ENCODE measurements at places on chromosomes 4 and X.

- DNase-seq: no peak
Measured at GRCh38 chr4:113476800-113477199, 284.7 kb downstream of the CAMK2D start.

- no peak for DNase-seq
Measured at GRCh38 chr4:107531927-107532326, 188.1 kb downstream of the PAPSS1 start.

- no peak for DNase-seq
Measured at GRCh38 chr4:127730142-127730913, at the start of gene SLC25A31. SLC25A31 (plus strand) TSS chr4:127730400; CDS start chr4:127730546, 146 bp downstream.

DNA sequence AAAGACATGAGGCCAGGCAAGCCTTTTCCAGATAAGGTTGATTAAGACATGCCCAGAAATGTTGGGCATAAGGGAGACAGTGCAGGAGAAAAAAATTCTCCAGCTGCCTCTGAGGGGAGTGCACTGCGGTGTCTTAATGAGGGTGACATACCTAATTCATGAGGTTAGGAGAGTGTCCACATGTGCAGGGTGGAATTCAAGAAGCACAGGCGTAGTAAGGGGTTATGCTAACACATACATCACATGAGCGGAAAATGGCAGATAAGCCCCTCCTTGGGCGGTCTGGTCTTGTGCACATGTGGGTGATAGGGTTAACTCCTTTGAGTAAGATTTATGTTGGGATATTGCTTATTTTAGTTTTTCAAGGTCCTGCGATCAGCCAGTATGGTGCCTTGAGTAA is 122.4 kb downstream of the PHKA2 start:
- DNase-seq: no peak

GRCh38 chr4:71382900-71383560 is 44.2 kb downstream of the SLC4A4 start:
- no peak for DNase-seq

- DNase-seq: no peak
Measured at GRCh38 chr4:4541040-4541631, 712 bp downstream of the STX18 start.

DNA sequence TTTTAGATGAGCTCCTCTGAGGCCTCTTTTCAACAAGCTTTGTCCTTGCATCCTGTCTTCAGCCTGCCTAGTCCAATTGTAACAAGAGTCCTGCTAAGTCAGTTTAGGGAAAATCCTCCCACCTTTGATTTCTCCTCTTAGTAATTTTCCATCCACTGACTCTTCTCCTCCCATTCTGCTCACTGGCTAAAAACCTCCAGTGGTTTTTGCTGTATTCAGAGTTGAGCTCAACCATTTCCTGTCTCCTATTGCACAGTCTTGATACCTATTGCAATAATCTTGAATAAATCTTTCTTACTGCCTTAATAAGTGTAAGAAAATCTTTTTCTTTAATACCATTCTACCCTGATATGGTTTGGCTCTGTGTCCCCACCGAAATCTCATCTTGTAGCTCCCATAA is 117.8 kb upstream of the ENPP6 start:
- DNase-seq: no peak

DNA sequence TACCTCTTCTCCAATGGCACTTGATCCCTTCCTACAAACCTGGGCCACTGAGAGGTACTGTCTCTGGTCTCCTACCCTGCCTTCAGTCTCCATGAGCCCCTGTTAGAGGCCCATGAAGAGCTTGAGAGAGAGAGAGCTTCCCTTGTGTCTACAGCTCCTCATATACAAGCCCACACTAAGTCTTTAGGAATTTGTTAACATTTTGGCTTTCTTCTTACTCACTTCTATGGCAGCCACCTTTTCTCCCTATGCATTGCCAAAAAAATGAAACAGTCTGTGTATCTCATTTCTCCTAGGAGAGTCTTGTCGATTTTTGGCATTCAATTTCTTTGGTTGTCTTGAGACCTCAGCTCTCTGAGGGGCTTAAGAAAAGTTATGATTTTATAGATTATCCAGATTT is 90.9 kb upstream of the LNX1 start:
- no peak for DNase-seq

GRCh38 chr4:74975082-74975481 is 42.2 kb downstream of the PARM1 start:
- no peak for DNase-seq

- no peak for DNase-seq
Measured at GRCh38 chr4:36677112-36677511, 395.7 kb downstream of the DTHD1 start.

GRCh38 chrX:74023203-74023602 is 280.8 kb upstream of the ZCCHC13 start:
- no peak for DNase-seq

DNA sequence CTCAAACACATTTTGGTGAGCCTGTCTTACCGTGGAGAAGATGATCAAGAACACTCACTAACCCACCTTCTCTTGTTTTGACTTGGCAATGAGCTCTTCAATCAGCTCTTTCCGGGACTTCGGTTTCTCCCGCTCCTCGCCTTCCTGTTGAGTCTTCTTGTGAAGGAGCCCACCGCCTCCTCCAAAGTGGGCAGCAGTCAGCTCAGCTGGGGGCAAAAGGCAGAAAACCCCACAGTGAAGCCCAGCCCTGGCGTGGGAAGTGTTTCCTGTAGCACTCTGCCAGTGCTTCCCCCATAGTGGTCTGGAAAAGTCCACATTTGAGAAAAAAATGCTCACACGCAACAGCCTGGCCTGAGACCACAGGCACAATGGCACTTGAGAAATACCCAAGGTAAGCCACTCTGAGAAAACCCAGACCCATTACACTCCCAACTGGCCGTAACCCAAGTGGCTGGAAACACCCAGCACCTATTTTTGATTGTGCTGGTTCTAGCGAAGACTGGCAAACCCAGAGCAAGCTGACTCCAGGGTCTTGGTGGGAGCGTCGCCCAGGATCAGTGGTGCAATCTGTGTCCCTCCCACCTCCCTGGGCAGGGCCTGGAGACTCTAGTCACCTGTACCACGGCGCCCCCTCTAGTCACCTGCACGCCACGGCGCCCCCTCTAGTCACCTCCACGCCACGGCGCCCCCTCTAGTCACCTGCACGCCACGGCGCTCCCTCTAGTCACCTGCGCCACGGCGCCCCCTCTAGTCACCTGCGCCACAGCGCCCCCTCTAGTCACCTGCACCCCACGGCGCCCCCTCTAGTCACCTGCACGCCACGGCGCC is 8.6 kb downstream of the NOP14 start:
- DNase-seq: no peak

GRCh38 chr4:94036964-94037363 is 170.7 kb upstream of the SMARCAD1 start:
- DNase-seq: no peak

GRCh38 chr4:102779204-102779603 is 18.4 kb upstream of the MANBA start:
- no peak for DNase-seq

DNA sequence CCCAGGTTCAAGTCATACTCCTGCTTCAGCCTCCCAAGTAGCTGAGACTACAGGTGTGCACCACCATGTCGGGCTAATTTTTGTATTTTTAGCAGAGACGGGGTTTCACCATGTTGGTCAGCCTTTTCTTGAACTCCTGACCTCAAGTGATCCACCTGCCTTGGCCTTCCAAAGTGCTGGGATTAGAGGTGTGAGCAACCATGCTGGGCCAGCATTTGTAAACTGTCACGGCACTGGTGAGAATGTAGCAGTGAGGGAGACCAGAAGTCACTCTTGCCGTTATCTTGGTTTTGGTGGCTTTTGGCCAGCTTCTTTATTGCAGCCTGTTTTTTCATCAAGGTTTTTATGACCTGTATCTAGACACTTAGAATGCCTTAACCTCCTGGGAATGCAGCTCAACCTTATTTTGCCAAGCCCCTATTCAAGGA is 22.4 kb downstream of the PCDH18 start:
- no peak for DNase-seq

GRCh38 chr4:5125321-5125720 is 74.0 kb downstream of the STK32B start:
- DNase-seq: no peak

GRCh38 chrX:112818114-112819007 is 22.3 kb downstream of the AMOT start:
- no peak for DNase-seq

- DNase-seq: no peak
Measured at GRCh38 chr4:159374749-159375530, 272.1 kb downstream of the RAPGEF2 start.

DNA sequence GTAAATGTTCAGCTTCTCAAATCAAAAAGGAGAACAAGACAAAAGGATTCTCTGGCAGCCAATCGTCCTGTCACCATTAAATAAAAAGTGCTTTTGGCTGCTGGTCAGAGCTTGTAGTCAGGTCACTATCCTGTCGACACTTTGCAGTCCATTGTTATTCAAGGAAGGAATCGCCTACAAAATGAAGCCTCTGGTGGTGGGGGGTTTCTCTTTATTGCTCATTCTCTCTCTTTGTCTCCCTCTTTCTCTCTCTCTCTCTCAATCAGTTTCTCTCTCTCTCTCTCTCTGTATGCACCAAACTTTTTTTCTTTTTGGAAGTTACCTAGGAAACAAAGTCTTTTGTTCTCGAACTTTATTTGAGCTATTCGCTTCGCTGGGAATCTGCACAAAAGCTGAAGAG is 17.6 kb upstream of the SCML1 start:
- no peak for DNase-seq

DNA sequence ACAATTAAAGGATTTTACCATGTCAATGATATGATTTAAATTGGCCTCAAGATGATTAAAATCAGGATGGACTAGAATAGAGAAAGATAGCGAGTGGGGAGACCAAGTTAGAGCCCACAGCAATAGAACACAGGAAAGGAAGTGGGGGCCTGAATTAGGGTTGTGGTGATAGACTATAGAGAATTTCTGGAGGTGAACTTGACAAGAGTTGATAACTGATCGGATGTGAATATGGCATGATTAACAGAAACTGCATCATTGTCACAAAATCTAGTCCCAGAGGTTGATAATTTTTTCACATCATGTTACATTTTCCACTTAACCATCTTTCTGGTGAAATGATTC is 26.3 kb upstream of the TRPC3 start:
- DNase-seq: no peak

GRCh38 chr4:48645225-48645794 is 134.8 kb downstream of the FRYL start:
- no peak for DNase-seq

DNA sequence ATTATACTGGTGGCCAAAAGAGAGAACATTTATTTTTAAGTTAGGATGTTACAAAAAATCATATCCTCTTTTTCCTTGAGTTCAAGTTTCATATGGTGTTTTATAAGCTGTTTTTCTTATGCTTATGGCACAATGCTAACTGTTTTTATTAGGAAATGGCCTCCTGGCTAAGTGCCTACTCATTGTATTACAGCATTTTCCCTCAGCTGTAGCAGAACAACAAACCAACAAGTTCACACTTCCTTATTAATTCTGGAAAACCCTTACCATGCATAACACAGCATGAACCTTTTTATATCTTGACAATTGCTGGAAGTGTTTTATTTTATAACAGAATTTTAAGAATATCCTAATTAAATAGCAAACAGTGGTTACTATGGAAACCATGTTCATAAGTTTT is 165.8 kb downstream of the GASK1B start:
- no peak for DNase-seq

- no peak for DNase-seq
Measured at GRCh38 chr4:81237791-81238190, 22.8 kb upstream of the PRKG2 start.

DNA sequence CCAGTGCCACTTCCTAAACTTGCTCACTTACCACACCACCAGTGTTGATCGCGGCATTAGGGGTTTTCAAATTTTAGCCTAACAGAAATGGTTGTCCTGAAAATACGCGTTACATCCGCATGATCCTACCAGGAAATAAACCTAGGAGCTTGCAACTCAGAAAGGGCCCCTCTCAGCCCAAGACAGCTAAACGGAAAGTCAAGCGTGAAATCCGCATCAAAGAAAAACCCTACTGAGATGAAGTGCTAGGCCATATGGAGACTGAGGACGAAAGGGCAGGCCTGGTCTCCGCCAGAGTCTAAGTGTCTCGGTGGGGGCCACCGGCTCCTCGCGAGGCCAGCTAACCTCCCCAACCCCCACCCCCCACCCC is 626 bp downstream of the YTHDC1 start:
- DNase-seq: peak; percentile 41

DNA sequence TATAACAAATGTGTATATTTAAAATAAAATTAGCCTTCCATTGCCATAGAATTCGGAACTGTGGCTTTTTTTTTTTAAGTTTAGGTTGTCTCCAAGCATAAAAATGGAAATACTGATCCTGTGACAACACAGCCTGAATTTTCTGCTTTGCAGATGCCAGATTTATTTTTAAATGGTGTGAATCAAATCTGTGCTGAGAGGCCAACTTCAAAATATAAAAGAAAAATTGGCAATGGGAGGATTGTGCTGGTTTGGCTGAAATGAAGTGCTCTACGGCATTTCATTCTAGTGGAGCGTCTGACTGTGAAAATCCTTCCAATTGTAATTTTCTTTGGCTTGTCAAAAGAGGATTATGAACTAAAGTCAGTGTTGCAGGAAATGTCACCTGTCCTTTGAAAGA is 580.3 kb upstream of the ZFP42 start:
- no peak for DNase-seq

DNA sequence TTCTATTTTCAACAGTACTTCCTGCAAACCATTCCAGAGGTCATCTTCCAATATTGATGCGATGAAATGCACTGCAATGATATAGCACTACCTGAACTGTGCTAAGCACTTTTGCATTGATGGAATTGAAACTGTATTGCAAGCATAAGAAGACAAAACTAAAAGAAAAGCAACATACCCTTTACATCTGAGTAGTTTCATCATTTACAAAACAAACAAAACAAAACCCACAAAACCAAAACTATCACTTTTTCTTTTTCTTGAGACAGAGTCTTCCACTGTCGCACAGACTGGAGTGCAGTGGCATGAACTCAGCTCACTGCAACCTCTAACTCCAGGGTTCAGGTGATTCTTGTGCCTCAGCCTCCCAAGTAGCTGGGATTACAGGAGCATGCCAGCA is 120.1 kb upstream of the NAP1L5 start:
- no peak for DNase-seq

DNA sequence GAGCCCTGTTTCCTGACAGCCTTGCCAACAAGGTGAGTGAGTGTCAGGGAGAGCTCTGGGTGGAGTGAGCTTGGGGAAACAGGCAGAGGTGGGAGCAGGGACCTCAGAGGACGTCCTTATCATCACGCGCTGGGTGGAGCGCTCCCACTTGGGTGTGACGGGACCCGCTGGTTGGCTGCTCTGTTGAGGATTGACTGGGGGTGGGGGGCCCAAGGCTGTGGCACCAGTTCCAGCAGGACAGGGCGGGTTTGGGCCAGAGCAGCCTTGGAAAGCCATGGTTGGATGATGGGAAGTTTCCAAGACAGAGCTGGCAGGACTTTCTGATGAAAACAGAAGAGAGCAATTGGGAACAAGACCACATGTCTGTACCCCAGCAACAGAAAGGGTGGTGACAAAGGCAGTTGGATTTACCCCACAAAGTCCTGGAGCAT is 3.0 kb upstream of the PCGF3 start:
- DNase-seq: no peak

- DNase-seq: no peak
Measured at GRCh38 chr4:163263606-163264005, 68.8 kb downstream of the NPY1R start.

Measured in mesothelial cell of epicardium (in vitro differentiated cells).